Tongue (tissue), 3 donors: ENCODE measurements at places on chromosomes 7 and 10.

GRCh38 chr7:29508608-29509007, 55.0 kb upstream of the PRR15 start:
- no peak for DNase-seq

GRCh38 chr7:92621561-92622023, 31.4 kb upstream of the FAM133B start:
- no peak for DNase-seq

GRCh38 chr7:42833411-42833810, 78.5 kb downstream of the C7orf25 start:
- DNase-seq, result no peak

DNA sequence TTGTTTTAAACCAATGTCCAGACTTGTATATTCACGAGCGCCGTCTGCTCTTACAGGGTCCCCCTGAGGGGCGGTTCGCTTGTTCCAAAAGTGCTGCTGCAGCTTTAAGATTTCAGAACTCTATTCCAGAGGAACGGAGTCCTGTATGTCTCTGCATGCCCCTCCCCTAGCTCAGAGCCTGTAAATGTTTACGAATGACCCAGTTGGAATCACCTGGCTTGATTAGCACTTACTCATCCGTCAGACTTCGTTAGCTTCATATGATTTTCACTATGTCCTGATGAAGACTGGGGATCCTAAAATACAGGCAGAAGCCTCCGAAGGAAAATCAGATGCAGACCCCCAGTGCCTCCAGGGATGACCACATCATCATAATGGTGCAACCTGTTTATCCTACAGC, 4.5 kb upstream of the CHST15 start:
- no peak for DNase-seq

- no peak for DNase-seq
Measured at GRCh38 chr7:143458263-143458662, 15.0 kb downstream of the TAS2R60 start.

- no peak for DNase-seq
Measured at GRCh38 chr7:39527951-39528350, 38.3 kb upstream of the YAE1 start.

GRCh38 chr7:95951997-95952795, 179.8 kb downstream of the DYNC1I1 start:
- DNase-seq, result no peak

DNA sequence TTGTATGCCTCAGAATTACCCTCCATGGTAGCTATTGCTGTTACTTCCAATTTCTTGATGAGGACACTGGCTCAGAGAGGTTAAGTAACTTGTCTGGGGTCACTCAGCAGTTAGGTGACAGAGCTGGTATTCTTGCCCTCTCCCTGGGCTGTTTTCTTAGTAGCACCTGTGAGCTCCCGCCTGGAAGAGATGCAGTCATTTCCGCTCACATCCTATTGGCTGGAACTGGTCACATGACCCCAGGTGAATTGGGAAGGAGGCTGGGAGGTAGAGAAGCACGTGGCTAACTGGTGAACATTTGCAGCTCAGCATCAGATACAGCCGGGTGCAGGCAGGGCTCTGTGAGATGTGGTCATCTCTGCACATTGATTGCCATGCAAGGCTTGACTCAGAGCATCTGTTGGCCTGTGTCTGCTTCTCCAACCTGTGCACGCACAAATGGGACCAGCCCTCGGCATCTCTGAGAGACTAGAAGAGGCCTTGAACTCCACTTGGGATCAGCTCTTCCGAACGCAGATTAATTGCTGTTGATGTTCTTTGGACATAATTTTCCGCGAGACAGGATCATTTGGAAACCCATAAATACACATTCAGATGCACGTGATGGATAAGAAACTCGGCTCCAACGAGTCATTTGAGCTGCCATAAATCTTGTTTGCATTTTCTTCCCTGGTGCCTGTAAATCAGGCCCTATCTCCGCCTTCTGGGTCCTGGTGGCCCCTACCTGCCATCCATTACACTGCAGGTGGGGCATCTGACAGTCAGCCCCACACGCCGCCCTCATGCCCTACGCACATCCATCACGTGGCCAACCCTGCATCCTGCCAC, 42.8 kb downstream of the MYL10 start:
- DNase-seq, result no peak

DNA sequence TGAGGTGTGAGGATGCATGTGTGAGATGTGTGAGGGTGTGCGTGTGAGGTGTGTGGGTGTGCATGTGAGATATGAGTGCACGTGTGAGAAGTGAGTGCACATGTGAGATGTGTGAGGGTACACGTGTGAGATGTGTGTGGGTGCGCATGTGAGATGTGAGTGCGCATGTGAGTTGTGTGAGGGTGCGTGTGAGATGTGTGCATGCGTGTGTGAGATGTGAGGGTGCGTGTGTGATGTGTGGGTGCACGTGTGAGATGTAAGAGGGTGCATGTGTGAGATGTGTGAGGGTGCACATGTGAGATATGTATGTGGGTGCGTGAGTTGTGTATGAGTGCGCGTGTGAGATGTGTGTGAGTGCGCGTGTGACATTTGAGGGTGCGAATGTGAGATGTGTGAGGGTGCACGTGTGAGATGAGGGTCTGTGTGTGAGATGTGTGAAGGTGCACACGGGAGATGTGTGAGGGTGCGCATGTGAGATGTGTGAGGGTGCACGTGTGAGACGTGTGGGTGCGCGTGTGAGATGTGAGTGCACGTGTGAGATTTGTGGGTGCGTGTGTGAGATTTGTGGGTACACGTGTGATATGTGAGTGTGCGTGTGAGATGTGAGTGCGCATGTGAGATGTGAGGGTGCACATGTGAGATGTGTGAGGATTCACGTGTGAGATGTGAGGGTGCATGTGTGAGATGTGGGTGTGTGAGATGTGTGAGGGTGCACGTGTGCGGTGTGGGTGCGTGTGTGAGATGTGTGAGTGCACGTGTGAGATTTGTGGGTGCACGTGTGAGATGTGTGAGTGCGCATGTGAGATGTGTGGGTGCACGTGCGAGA, 30.5 kb downstream of the PPIF start:
- no peak for DNase-seq

GRCh38 chr7:121039994-121040393, 51.5 kb downstream of the CPED1 start:
- DNase-seq, result no peak

GRCh38 chr7:4951903-4952636, 6.9 kb downstream of the MMD2 start:
- peak; percentile 21 for DNase-seq

- DNase-seq, result no peak
Measured at GRCh38 chr7:54477083-54477482, 65.1 kb upstream of the VSTM2A start.

GRCh38 chr7:17095931-17096330, 202.5 kb upstream of the AHR start:
- no peak for DNase-seq

- no peak for DNase-seq
Measured at GRCh38 chr7:27156916-27157701, 634 bp upstream of the HOXA7 start.

DNA sequence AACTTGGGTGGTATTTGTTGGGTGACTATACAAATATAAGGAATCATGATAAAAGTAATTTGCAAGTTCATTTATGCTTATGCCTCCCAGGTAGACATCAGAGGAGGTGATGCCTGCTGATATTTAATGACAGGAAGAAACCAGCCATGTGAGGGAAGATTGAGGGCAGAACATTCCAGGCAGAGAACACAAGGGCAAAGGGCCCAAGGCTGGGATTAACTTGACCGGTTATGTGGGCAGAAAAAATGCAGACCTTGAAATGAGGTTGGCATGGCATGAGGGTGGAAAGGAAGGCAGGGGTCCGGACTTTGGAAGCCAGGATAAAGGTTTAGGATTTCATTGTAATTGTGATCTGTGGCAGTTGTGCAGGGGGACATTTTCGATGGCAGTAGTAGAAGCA, 68.0 kb upstream of the MTPN start:
- no peak for DNase-seq
